Activated CD4-positive, CD25-positive, alpha-beta regulatory T cell treated with anti-CD3 and anti-CD28 coated beads, Interleukin-2, amount 50 U/mL, for 16 hours (primary cell): ENCODE measurements at places on chromosomes 12 and 14.

DNA sequence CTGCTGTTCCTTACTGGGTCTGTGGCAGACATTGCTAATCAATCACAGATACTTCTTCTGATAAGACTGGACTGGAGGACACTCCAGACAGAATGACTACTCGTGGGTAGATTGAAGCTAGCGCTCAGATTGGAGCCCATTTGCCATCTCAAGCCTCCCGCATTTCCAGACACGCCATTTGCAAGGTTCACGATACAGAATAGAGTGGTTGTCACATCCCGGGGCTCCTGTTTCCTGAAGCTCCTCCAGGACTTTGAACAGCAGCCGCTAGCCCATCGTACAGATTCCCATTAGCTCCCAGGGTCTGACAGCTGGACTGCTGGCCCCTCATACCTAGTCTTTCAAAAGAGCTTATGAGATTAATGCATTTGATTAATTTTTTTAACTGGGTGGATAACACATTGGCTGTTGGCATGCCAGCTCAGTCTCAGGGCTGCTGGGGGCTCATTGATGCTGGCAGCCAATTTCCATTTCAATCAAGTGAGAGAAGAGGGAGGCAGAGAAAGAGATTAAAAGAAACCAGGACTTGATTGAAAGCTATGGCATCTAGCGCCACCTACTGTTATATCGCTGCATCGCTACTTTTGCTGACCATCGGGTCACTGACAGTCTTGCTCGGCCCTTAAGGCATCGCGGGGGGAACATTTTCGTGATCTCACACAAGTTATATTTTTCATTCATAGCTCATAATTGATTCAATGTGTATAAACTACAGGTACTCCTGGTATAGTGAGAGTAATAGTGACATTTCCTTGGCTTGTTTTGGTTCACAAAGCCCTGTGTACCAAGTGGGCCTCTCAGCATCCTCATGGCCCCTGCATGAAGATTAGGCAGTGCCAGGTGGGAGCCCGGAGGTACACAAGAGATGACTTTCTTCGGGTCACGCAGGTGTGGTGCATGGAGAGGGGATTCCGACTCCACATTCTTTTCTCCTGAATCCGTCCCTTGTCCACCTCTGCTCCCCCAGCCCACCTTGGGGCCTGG is 78.6 kb downstream of the CCDC60 start:
- DNase-seq, result no peak

DNA sequence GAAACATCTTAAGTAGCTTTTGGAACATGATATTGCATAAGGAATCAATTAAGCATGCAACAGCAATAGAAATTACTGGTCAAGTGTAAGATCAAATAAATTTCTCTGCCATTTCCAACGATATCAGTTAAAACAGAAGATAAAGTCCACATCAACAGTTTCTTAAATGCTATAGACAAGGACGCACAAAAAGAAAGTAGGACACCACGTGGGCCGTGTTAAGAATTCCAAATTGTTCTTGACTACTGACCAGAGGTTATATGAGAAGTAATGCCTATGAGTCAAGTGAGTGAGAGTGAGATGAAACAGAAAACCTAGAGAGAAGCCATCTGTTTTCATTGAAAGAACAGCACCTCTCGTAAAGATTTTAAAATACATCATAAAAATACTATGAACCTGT is 318.2 kb downstream of the TMEM117 start:
- DNase-seq, result no peak

GRCh38 chr12:59874781-59875180 is 279.0 kb downstream of the SLC16A7 start:
- DNase-seq, result no peak

DNA sequence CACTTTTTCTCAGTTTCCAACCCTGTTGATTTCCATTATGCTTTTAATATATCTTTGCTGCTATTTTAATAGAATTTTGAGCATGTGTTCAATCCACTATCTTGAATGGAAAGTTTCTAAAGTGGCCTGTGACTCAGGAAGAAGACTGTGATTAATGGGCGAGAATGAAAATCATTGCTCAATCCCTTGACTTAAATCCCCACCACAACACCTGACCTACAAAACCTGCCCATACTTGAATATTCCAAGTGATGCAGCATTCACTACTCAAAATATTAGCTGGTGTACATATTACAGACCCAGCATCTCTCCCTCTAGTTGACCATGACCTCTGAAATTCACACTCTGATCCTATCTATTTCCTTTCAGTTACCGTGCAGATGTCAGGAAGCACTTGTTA is 1.3 kb upstream of the OAS3 start:
- no peak for DNase-seq

DNA sequence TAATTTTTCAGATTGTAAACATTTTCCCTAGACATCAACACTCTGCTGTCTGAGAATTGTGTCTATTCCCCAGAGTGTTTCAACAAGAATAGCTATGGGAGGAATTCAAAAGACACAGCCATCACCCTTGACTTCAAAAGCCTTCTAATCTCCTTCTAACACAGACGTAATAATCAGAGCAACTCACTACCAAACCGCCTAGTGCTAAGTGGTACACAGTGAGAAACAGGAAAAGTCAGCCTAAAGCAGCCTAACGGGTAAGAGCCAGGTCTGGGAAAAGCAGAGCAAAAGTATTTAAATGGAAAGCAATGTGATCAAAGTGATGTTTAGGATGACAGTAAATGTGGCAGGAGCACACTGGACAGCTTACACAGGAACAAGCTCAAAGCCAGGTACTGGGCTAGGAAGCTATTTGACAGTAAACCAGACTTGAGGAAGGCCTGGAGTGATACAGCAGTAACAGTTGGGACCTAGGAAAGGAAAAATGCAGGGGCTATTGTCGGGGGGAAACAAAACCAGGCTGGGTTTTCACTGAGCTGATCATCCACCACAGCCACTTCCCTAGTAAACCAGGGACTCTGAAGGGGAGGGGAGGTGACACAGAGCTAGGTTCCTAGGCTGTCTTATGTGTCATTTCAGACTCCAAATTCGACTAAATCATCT is 29.4 kb downstream of the CORO1C start:
- no peak for DNase-seq

- DNase-seq, result peak; percentile 10
Observed at GRCh38 chr12:22100958-22101748, 55.1 kb downstream of the CMAS start.
